CD4-positive, alpha-beta T cell treated with Interleukin-17A for 1 hour (primary cell): ENCODE measurements at places on chromosomes 3 and 15.

DNA sequence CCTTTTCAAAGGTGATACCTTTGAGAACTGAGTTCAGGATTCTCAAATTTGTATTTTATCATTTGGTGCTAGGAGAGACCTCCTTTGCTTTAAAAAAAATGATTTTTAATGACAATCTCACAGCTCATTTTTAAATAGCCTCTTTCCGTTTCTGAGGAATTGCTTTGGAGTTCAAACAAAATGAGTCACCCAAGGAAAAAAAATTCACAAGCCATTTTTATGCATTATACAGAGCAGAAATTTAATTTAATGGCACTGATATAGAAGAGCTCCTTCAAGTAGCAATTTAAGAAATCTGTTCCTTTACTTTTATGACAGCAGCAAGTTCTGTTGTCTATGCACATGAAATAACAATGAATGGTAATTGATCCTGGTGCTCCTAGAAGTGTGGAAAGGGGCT lies 337.9 kb upstream of the KCNMB2 start:
- no peak for DNase-seq

DNA sequence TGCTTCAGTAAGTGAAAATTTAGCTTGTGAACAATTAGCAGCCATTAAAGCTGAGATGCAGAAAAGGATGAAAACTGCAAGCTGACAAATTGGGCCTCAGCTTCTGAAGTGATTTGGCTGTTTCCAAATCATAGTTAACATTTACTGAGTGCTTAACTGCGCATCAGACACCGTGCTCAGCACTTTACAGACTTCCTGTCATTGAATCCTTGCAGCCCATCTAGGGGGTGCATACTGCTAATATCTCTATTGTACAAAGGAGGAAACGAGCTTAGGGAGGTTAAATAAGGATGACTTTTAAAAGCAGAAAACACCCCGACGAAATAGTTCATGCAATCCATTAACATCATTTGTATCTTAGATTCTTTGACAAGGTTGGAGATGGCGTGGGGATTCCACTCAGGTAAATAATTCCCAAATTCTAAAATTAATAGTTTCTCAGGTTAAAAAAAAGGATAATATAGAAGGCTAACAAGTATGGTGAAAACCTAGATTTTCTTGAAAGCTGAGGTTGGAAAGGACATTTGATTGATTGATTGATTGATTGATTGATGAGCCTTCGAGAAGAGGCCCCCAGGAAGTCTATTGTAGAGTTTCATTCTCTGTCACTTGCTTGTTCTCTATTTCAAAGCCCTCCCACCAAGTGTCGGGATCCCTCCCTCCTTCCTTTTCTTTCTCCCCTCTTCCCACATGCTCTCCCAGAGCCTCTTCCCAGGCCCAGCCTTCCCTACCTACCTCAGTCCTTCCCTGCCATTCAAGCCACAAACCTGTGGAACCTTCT lies 23.5 kb upstream of the EPHB3 start:
- no peak for DNase-seq

DNA sequence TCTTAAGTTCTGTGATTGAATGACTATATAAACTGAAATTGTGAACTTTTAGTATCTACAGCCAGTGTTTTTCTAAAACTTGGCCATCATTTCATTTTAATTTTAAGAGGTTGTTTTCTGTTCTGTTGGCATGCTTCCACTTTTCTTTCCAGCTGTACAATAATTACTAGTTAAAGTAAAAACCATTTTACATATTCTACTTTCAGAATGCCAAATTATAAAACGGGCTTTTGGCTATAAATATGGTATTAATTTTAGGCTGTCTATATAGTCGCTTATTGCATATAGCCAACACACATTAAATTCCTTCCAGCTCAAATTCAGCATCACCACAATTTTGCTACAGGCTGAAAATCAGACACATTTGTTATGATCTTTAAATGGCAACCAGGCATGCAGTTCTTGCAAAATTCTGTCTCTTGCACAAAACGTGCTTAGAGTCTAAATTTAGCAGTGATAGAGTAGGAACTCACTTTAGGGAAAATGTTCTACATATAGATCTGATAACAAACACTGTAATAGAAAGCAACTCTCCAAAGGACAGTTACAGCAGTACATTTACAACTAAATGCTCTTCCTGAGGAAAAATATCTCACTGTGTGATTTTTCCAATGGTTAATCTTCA lies 81.1 kb downstream of the BTD start:
- no peak for DNase-seq

DNA sequence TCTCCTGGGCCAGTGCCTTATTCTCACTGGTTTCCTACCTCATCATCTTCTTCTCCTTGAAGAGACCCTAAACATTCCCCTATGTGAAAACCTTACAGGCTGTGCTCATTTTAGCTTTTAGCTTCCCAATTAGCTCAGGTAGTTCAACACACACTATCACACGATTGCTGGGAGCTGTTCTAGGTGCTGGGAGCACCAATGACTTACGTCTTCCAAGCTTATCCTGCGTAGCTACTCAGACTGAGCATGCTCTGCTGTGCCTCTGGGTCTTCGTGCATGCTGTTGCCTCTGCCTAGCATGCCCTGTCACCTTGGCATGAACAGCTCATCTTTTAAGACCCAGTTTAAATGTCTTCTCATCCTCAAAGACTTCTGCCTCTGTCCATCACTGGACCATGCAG lies 55.7 kb upstream of the APEH start:
- no peak for DNase-seq

GRCh38 chr15:35546511-35547381 lies 781 bp upstream of the DPH6 start:
- DNase-seq, result no peak

GRCh38 chr15:86337071-86337470 lies 257.4 kb downstream of the AGBL1 start:
- DNase-seq, result no peak

DNA sequence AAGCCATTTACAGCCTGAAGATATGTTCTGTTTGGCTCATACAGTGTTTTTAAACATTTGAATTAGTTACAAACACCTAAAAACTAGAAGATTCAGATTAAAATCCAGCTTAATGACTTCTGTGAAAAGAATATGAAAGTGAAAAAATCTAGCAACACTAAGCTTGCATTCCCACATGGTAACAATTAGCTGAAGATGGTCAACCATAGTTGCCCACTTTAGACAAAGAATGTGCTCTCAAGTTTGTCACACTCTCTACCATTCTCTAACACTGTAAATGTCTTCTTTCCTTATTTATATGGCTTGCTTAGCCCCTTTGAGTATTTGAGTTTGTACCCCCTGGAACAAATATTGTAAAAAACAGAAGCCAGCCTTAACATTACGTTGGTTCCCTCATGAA lies 32.7 kb downstream of the HDGFL3 start:
- no peak for DNase-seq
